ENCODE measurements at places on chromosomes 2 and 18. TPM values are rescaled to one million over a fixed set of nuclear protein-coding genes. Genes with fewer than 3 reads are reported as not detected.

GRCh38 chr2:15671409-15671808 is 79.7 kb downstream of the DDX1 start:
- no peaks in the 10 kb centered on the region for H3K27me3 ChIP-seq
- H3K4me3 ChIP-seq, result no peak overlapping the region
- no peak overlapping the region for H3K27ac ChIP-seq
- DNase-seq, result no peak

DNA sequence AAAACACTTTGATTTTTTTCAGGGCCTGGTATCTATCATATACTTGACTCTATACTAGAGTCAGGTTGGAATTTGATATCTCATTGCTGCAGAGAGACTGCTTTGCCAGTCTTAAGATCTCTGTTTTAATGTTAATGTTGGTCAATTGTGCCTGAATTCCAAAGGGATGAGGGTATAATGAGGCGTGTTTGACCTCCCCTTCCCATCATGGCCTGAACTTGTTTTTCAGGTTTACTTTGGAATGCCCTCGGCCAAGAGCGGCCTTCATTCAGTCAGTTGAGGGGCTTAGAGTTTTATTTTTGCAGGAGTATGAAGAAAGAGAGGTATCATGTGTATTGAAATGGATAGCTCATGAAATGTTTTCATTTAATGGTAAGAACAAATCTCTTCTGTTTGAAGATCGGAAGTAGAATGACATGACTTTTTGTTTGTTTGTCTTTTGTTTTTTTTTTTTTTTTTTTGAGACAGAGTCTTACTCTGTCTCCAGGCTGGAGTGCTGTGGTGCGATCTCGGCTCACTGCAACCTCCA is 119.0 kb downstream of the KIAA1328 start:
- no peak overlapping the region for H3K4me3 ChIP-seq
- H3K36me3 ChIP-seq, result no peaks in the 10 kb centered on the region
- no peaks in the 10 kb centered on the region for H3K27me3 ChIP-seq
- H3K4me1 ChIP-seq, result no peaks in the 10 kb centered on the region
- H3K27ac ChIP-seq, result no peak overlapping the region

GRCh38 chr18:54187372-54187771 is 37.1 kb downstream of the MBD2 start:
- peaks cover 7% of the 10 kb centered on the region for H3K36me3 ChIP-seq
- H3K4me1 ChIP-seq, result peaks cover 6% of the 10 kb centered on the region
- no peaks in the 10 kb centered on the region for H3K27me3 ChIP-seq
- H3K27ac ChIP-seq, result no peak overlapping the region
- no peak overlapping the region for H3K4me3 ChIP-seq
- DNase-seq, result no peak

- no peak overlapping the region for H3K4me3 ChIP-seq
- H3K4me1 ChIP-seq, result no peaks in the 10 kb centered on the region
- no peaks in the 10 kb centered on the region for H3K27me3 ChIP-seq
- no peak for DNase-seq
These were observed 462.1 kb downstream of the ERBB4 start for GRCh38 chr2:212076456-212076855.

- no peaks in the 10 kb centered on the region for H3K36me3 ChIP-seq
- DNase-seq, result no peak
- peaks cover 29% of the 10 kb centered on the region for H3K27me3 ChIP-seq
- H3K4me1 ChIP-seq, result no peaks in the 10 kb centered on the region
These were observed 320.7 kb downstream of the CYP26B1 start for GRCh38 chr2:71826826-71827523.

DNA sequence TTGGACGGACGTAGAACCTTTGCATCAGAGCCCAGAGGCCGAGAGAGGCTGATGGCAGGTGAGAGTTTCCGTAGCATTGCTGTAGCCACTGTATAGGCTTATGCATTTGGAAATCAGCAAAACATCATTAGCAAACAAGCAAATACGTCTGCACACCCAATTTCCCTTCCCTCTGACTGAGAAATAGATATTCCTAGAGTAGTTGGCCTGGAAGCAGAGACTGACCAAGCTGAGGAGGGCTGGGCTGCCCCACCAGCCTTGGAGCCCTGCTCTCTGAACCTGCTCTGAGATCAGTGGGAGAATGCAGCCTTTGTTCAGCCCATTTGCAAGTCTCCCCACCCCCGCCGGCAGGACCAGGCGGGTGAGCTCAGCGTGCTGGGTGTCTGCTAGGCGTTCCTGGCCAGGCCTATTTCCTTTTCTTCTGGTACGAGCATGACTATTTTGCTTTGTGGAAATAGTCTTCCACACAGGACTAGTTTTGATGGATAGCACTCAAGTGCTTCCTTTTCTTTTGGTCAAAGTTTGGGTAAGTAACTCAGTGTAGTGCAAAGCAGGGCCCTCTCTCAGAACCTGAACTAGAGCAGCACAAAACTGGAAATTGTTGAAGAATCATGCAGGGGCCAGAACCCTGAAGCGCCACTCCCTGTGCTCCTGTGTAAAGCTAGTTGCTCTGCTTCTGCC is 21.9 kb upstream of the RNF149 start:
- peak; percentile 83 for DNase-seq
- H3K4me1 ChIP-seq, result peaks cover 37% of the 10 kb centered on the region
- H3K4me3 ChIP-seq, result no peak overlapping the region
- no peaks in the 10 kb centered on the region for H3K36me3 ChIP-seq

DNA sequence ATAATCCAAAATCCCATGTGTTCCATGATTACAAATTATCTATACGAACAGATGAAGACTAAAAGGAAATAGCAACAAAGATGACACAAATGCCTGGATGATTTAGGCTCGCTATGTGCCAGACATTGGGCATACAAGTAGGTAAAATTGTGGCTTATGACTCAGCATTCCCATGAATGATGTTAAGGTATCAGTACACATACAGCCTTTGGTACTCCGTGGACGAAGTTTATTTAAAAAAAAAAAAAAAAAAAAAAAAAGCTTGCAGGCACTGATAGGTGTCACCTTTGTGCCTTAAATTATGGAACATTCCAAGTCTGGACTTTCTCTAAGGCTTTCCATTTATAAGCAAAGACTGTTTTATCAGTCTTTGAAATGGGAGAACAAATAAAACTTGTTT is 2.7 kb downstream of the CHAC2 start:
- no peaks in the 10 kb centered on the region for H3K27me3 ChIP-seq
- no peak for DNase-seq
- H3K36me3 ChIP-seq, result peaks cover 3% of the 10 kb centered on the region
- peaks cover 12% of the 10 kb centered on the region for H3K4me1 ChIP-seq

DNA sequence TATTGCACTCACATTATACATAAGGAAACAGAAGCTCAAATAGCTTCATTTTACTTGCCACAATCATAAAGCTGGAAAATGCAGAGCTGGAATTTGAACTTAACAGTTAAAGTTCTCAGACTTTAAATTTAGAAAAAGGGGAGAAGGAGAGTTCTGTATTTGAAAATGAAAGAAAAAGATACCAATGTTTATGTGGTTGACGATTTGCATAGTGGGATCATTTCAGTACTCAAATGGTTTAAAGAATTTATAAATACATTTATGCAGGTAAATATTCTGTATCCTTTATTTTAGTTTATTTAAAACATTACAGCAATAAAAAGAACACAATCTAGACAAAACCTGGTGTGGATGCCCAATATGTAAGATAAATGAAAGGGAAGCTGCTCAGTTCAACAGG is 25.5 kb upstream of the STAT4 start:
- no peaks in the 10 kb centered on the region for H3K36me3 ChIP-seq
- H3K4me3 ChIP-seq, result no peak overlapping the region
- H3K27ac ChIP-seq, result no peak overlapping the region
- no peaks in the 10 kb centered on the region for H3K27me3 ChIP-seq
- peaks cover 4% of the 10 kb centered on the region for H3K4me1 ChIP-seq

- no peak for DNase-seq
- peaks cover 1% of the 10 kb centered on the region for H3K27me3 ChIP-seq
- no peaks in the 10 kb centered on the region for H3K4me1 ChIP-seq
- no peak overlapping the region for H3K4me3 ChIP-seq
- no peaks in the 10 kb centered on the region for H3K36me3 ChIP-seq
These were observed 1775.1 kb upstream of the PIK3C3 start for GRCh38 chr18:40179729-40180461.

DNA sequence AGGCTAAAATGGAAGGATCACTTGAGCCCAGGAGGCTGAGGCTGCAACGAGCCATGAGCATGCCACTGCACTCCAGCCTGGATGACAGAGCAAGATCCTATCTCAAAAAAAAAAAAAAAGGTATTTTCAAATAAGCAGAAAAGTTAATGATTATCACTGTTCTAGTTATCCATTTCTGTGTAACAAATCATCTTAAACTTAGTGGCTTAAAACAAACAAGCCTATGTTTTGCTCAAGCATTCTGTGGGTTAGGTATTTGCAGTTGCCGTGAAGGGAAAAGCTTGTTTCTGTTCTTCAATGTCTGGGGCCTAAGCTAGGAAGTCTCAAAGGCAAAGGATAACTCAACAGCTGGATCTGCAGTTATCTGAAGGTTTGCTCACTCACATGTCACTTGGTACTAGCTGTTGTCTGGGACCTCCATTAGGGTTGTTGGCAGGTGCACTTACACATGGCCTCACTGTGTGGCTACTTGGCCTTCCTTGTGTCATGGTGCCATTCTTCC is 14.1 kb downstream of the MFF start:
- H3K4me3 ChIP-seq, result no peak overlapping the region
- DNase-seq, result no peak
- H3K27me3 ChIP-seq, result no peaks in the 10 kb centered on the region
- H3K36me3 ChIP-seq, result peaks cover 3% of the 10 kb centered on the region
- no peak overlapping the region for H3K27ac ChIP-seq
- no peaks in the 10 kb centered on the region for H3K4me1 ChIP-seq

- DNase-seq, result no peak
- H3K4me3 ChIP-seq, result no peak overlapping the region
- H3K27me3 ChIP-seq, result no peaks in the 10 kb centered on the region
- no peak overlapping the region for H3K27ac ChIP-seq
- no peaks in the 10 kb centered on the region for H3K36me3 ChIP-seq
- no peaks in the 10 kb centered on the region for H3K4me1 ChIP-seq
These were observed 60.3 kb downstream of the MREG start for GRCh38 chr2:215952860-215953637.

DNA sequence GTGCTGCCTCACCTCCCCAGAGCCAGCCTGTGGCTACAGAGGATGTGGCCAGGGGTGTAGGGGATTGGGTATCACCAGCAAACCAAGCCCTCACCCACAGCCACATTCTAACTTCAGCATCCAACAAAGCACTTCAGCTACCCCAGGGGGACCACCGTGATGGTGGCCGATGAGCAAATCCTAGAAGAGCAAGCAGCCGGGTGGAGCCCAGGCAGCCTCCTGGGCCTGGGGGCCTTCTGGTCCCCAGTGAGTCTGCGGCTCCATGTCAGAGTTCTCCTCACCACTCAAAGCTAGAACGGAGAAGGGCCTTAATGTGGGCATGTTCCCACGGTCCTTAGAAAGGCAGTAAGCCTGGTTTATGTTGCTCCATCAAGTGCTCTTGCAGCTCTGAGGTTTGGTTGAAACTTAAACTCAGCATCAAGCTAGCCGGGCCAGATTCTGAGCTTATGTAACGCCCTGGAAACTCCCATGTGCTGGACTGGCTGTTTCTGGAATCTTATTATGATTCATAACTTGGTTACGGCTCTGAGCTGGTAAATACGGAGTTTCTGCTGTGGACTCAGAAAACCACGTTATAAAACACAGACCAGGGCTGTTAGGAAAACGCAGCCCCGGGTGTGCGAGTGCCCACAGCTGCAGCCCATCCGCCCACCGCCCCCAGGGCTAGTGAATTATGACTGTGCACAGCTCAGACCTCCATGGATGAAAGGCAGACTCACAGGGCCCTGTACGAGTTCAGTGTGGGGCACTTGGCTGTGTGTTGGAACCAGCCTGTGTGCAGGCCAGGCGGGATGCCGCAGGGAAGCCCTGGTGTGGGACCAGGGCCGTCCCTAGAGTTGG is 99.8 kb downstream of the SEPTIN10 start:
- no peaks in the 10 kb centered on the region for H3K27me3 ChIP-seq
- no peaks in the 10 kb centered on the region for H3K36me3 ChIP-seq
- H3K27ac ChIP-seq, result no peak overlapping the region
- no peak overlapping the region for H3K4me3 ChIP-seq

GRCh38 chr2:64727013-64727767 is 73.5 kb upstream of the SERTAD2 start:
- no peak for DNase-seq
- peaks cover 13% of the 10 kb centered on the region for H3K4me1 ChIP-seq

DNA sequence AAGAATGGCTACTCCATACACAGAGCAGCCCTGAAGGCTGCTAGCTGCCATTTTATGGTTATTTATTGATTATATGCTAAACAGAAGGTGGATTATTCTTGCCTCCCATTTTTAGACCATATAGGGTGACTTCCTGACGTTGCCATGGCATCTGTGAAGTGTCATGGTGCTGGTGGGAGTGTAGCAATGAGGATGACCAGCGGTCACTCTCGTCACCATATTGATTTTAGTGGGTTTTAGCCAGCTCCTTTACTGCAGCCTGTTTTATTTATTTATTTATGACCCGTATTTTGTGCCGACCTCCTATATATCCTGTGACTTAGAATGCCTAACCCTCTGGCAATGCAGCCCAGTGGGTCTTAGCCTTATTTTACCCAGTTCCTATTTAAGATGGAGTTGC is 553.9 kb downstream of the TNS1 start:
- H3K4me3 ChIP-seq, result no peak overlapping the region
- no peak overlapping the region for H3K27ac ChIP-seq
- no peaks in the 10 kb centered on the region for H3K27me3 ChIP-seq
- DNase-seq, result no peak

Gene SERPINB11
- not detected for total RNA-seq

Gene CPS1
- total RNA-seq, result 0.88 TPM

Gene CYP1B1
- total RNA-seq, result not detected

Gene SFXN5
- total RNA-seq, result 24.6 TPM

Gene KCNG3
- not detected for total RNA-seq

Gene MYOM1
- total RNA-seq, result not detected

Gene SCYGR4
- not detected for total RNA-seq

Gene TPO
- total RNA-seq, result not detected

Gene KHK
- 3.7 TPM for total RNA-seq

All from endothelial cell of umbilical vein (primary cell).